ENCODE measurements at places on chromosomes 11 and 22. TPM values are rescaled to one million over a fixed set of nuclear protein-coding genes. Genes with fewer than 3 reads are reported as not detected.

DNA sequence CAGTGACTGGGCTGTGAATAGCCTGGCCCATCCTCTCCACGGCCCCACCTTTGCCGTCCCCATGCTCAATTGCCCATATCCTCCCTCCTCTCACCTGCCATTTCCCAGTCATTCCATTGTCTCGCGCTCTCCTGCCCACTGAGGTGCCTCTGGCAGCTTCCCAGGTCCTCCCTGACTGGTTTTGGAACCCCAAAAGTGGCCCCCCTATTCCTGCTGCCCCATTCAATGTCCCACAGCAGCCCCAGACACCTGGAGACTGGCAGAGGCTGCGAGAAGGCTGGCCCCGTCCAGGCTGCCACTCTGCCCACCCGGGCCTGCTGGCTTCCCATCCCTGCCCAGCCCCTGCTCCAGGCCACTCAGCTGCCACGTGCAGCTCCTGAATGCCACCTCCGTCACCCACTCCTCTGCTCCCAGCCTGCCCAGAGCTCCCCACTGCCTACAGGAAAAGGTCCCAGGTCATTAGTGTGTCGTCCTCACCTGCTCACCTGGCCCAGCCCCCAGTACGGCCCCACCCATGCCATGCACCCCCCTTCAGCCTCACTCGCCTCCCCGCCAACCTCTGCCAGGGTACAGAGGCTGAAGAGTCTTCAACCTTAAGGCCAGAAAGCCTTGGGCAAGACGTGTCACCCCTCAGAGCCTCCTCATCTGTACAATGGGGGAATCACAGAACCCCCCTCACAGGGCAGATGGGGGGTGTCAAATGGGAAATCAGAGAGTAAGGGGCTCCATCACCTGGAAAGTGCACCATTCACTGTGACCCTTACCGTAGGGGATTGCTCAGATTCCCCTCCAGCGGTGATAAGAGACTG lies 37.5 kb downstream of the KCNJ4 start:
- no peak for DNase-seq

MRGPRX4 gene
- polyA plus RNA-seq, result not detected

OR56A5 gene
- not detected for polyA plus RNA-seq

DNA sequence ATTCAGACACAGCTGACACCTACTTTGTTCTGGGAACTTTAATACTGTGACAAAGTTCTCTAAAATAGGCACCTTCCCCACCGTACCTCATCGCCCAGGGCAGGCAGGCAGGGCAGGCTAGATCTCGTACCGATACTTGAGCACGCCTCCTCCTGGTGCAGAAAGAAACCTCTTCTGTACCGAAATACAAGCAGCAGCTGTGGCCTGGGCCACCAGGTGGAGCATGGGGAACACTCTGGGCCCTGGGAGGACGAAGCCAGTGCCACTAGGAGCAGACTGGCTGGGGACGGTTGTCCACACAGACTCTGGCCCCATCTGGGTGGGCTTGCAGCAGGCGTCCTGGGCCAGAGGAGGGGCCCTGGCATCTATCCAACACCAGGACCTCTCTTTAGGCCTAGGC lies 12.8 kb downstream of the PMM1 start:
- DNase-seq, result no peak

DNA sequence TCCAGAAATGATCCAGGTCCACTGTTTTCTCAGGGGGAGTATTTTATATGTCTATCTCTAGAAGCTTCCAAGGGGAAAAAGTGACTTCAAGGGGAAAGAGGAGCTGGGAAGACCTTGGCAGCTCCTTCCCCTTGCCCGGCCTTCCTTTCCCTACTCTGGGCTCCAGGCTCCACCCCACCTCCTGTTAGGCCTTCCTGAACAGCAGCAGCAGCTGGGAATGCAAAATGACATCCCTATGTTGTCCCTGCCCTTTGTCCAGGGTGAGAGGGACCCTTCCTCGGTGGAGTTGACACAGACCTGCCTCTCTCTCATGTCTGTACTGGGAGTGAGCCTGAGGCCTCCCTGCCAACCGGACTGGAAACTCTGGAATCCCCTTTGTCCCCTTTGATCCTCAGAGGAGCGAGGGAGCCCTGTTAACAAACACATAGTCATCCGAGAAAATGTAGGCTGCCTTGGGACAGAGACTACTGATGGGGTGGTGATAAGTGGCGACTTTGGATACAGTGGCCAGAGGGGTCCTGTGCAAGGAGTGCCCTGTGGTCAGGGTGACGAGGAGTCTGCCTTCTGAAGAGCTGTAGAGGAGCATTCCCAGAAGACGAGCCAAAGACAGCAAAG lies 9.0 kb upstream of the MALAT1 start:
- DNase-seq, result no peak

DNA sequence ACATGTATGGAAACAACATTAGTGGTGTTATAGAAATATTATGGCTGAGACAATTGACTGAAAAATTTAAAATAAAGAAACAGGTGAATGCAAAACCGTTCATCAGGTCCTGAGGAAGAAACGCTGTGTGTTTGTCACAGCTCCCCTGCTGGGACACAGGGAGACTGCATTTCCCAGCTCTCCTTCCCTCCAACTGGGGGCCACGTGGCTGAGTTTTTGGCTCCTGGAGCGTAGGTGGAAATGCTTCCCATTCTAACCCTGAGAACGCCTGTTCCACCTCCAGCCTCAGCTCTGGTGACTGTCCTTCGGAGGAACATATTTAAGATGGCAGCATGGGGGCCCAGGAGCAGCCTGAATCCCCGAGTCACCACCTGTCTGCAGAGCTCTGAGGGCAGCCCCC lies 398.6 kb downstream of the BRD1 start:
- no peak for DNase-seq

DNA sequence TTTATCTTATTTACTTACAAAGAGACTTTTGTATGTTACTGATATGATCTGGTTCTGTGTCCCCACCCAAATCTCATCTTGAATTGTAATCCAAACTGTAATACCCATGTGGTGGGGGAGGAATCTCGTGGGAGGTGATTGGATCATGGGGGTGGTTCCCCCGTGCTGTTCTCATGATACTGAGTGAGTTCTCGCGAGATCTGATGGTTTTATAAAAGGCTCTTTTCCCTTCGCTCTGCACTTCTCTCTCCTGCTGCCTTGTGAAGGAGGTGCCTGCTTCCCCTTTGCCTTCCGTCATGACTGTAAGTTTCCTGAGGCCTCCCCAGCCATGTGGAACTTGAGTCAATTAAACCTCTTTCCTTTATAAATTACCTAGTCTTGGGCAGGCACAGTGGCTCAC lies 42.4 kb upstream of the WNT7B start:
- no peak for DNase-seq

All from left renal pelvis (tissue), 4 donors.